PC-9 (cell line): ENCODE measurements at places on chromosomes 13 and 19.
A peak's percentile ranks its signal among the peaks of the same experiment; 100 is the strongest.

- DNase-seq = peak; percentile 60
These were observed 22.1 kb upstream of the F7 start for GRCh38 chr13:113083402-113084061.

DNA sequence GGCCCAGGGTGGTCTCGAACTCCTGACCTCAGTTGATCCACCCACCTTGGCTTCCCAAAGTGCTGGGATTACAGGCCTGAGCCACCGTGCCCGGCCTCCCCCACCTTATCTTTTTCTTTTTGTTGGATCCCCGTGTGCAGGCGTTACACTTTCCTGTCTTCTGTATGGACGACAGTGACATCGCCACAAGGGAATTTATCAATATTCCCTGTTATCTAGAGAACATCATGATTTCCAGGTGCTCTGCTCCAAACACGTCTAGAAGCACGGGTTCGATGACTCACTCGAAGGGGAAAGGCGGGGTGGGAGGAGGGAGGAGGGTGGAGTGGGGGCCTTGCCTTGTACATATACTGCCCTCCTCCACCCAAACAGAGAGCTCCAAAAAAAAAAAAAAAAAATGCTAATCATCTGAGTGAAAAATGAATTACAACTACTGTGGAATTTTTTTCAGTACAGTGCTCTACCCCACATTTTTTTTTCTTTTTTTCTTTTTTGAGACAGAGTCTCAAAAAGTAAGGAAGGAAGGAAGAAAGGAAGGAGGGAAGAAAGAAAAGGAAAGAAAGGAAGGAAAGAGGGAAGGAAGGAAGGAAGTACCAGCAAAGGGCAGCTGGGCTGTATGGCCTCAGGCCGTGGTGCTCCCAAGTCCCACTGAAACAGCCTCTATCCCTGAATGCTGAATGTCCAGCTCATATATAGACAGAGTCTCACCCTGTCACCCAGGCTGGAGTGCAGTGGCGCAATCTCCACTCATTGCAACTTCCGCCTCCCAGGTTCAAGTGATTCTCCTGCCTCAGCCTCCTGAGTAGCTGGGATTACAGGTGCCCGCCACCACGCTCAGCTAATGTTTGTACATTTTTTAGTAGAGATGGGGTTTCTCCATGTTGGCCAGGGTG lies 36.8 kb downstream of the INSR start:
- DNase-seq = peak; percentile 84

DNA sequence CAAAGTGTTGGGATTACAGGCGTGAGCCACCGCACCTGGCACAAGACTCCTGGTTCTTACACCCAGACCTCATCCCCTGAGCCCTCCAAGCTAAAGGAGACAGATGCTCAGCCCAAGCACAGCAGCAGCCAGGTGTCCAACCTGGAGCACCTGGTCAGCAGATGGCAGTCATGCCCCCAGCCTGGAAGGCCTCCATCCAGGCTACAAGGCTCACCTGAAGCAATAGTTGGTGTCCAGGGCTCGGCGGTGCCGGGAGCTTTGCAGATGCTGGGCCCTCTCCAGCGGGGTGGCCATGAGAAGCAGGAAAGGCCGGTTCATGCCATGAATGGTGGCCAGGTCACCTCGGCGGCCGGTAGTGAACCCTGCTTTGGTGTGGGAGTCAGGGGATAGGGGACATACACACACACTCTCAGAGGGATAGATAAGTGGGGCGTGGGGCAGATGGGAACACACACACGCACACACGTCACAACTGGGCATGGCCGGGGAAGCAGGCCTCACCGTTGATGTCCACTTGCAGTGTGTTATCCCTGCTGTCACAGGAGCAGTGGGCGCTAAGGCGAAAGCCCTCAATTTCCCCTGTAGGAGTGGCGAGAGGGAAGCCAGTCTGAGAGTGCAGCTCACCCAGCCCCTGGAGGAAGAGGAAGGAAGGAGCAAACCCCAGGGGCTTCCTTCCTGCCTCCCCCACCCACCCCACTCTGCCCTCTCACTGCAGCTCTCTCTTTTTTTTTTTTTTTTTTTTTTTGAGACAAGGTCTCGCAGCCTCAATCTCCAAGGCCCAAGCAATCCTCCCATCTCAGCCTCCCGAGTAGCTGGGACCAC lies 11.8 kb downstream of the TGFB1 start:
- DNase-seq = no peak

DNA sequence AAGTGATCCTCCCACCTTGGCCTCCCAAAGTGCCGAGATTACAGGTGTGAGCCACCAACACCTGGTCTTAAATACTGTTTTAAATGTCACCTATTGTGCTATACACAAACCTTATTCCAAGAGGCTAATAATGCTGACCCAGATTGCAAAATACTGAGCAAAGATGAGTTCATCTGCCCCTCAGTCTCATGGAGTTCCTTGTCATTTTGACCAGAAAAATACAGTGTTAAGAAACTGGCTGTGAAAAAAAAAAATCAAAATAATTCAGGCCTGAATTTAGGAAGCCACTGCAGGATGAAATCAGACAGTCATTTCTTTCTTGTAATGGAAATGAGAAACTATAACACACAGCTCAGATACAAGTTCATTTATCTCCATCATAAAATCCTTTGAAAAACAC lies 59.9 kb downstream of the TBC1D4 start:
- no peak for DNase-seq

GRCh38 chr19:47756953-47757608 lies 11.7 kb downstream of the NOP53 start:
- DNase-seq = no peak

DNA sequence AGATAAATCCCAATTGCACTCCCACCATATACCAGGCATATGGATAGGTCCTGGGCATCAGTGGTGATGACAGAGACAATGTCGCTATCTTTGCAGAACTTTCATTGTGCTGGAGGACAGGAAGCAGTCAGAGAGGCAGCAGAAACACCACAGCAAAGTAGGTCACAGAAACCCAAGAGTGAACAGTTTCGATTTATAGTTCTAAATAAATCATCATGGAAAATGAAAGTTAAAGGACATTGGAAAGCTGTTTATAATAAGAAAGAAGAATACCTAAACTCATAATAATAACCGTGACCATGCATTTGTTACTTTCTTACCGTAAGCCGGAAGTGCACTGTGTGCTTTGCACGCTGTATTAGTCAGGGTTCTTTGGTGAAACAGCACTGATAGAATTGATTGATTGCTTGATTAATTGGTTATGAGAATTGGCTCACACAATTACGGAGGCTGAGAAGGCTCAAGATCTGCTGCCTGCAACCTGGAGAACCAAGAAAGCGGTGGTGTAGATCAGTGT lies 38.9 kb downstream of the ALOX5AP start:
- no peak for DNase-seq

- peak; percentile 35 for DNase-seq
These were observed 11.2 kb downstream of the KRTDAP start for GRCh38 chr19:35478794-35479677.

GRCh38 chr13:46665633-46666482 lies 112.9 kb downstream of the LRCH1 start:
- DNase-seq = no peak

DNA sequence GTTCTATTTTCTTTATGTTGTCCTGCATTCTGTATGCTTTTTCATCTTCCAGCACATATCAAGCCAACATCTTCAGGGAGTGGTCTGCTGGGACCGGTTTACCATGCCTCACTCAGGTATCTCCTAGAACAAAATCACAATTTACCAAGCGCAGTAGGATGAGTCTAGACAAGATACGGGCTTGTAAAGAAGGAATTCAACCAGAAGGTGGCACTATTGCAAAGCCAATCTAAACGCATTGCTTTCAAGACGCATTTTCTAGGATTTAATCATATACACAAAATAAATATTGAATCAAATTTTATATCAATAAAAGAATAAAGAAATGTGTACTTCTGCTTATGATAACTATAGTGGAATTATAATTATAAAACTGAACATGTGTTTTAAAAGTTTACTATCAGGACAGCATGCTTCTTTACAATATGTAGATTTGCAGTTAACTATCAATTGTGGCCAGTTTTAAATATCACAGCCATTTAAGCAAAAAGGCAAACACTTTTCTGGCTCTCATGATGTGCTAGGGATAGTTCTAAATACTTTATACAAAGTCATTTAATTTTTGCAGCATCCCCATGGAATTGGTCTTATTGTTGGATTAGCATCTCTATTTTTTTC lies 16.1 kb upstream of the TPP2 start:
- peak; percentile 65 for DNase-seq

DNA sequence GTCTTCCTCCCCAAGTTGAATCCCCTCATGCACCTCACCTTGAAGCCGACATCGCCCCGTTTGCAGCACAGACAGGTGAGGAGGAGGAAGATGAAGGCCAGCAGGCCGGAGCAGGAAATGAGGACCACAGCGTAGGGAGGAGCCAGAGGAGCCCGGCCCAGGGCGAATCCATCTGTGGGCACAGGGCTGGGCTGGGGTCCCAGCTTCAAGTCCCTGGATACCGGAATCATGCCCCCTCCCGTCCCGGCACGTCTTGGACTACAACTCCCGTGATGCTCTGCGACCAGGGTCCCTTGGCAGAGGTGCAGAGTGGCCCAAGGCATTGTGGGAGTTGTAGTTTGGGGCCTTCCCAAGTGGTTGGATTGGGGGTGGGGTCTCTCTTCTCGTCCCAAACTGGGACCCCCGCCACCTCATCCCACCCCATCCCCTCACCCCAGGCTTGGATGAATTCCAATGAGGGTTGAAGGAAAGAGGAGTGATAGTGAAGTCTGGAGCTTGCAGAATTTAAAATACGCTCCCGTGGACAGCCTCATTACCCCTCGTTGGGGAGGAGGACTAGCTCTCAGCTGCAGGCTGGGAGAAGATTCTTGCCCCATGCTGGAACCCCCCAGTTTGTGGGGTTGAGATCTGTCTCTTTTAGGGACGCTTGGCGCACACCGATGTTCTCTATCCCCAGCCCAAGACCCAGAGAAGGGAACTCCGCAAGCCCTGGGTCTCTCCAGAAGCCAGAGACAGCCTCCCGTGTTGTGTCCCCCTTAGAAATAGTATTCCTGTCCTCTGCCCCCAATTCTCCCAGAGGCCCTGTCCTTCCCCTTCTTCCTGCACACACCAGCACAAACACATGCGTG lies 990 bp downstream of the LMTK3 start:
- DNase-seq = peak; percentile 54

DNA sequence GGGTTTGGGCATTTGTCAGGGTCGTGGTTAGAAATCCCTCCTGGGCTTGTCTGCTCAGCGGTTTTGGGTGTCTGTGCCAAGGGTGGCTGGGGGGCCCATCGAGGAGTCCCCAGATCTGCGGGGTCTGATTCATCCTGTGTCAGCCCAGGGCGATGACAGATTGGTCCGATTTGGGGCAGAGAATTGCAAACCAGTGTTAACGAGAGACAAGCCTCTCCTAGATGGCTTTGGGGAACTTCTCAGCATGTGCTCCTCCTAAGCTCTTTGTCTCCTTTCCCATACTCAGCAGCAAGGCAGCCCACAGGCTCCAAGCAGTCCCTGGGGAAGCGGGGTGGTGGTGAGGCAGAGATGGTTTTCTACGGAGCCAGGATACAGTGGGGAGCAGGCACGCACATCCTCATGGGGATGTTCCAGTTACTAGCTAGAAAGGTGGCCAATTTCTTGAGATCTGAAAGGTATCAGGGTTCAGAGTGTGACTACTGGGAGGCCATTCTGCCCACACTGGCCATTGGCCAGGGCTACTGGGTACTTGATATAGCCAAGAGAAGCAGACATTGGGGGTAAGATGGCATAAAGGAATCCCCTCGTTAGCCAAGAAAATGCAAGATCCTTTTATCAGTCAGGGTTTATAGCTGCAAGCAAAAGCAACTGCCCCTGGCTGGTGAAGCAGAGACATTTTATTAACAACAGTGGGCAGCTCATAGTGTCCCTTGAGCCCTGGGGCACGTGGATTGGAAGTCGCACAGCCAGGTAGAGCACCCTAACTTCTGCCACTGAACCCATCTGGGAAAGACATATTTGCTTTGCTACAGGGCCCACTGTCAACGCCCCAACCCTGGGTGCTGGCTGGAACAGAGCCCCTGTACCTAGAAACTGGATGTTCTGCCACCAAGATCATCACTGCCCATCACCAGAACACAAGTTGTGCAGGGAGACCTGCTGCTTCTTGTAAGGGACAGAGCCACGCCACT lies 63.6 kb downstream of the RGCC start:
- DNase-seq = no peak

DNA sequence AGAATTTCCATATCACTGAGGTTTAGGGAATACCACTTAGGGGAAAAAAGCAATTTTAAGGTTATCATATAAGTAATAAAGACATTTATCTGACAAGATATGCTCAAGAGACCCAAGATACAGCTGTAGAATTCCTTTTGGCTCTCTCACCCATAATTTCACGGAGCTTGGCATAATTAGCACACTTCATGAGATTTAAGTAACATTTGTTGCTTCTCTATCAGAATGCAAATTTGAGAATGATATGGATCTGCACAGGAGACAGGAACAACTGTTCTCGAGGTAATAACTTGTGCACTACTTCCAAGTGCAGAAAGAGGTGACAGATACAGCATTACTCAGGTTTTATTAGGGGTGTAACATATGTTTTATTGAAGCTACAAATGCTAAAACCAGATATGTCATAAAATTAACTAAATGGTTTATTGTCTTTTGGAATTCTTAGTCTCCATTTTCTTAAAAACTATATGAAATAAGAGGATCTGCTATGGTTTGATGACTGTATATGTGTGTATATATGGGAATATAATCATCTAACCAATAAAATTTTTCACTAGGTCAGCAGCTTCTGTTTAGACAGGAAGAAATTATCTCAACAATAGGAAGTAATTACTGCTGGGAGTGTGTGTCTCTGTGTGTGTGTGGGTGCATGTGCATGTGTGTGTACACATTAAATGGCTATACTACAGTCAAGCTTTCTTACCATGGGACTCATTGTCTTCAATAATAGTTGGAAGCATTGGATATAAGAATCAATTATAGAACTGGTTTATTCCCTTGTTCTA lies 401.3 kb downstream of the PCDH17 start:
- no peak for DNase-seq

DNA sequence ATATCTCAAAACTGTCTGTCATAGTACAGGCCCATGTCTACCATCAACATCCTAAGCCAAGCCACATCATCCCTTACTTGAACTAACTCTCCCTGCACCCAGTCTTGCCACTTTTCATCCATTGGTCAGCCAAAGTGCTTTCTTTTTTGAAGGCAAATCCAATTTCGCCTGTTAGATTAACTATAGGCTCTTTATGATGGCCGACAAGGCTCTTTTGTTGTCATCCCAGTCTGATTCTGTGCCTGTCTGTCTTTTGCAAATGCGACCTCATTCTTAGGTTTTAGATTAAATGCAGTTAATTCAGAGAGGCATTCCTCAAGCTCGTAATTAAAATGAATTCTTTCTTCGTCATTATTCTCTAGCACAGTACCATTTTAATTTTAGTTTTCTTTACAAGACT lies 148.3 kb downstream of the HS6ST3 start:
- DNase-seq = no peak

GRCh38 chr13:110894086-110894485 lies 20.8 kb downstream of the ANKRD10 start:
- DNase-seq = peak; percentile 53
